ENCODE measurements at places on chromosomes 12 and 14.

GRCh38 chr14:96090441-96091148, 51.4 kb downstream of the C14orf132 start:
- no peak for DNase-seq

DNA sequence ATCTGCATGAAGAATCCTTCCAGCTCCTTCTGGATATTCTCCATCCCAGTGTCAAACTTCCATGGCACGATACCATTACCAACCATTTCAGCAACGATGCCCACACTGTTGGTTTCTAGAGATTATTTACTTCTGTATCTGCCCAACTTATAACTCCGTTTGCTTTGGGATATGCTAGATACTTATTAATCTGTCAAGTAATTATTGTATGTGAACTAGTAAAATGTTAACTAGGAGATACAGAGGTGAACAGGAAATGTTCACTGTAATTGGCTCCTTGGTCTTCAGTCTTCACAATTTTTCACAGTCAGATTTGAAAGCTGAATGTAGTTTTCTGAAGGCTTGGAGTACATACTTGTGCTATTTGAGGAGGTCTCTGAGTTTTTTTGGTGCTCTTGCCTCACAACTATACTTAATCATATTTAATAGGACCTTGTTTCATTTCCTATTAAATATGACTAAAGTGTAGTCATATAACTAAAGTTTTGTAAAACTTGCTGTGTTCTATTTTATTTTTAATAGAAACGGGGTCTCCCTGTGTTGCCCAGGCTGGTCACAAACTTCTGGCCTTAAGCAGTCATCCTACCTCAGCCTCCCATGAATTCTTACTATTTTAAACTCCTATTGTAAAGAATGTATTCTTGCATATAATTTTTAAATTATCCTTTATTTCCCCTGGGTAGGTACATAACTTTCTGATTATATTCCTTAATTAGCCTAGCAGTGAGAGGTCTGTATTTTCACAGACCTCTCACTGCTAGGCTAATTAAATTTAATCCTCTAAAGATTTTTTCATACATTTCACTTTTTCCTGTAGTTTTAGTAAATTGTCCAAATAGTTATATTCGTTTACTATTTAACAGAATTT, 79.7 kb downstream of the FGD4 start:
- DNase-seq = no peak

- DNase-seq = no peak
Observed at GRCh38 chr12:89276860-89277259, 75.4 kb downstream of the DUSP6 start.

GRCh38 chr14:102699416-102700110, 77.7 kb upstream of the TRAF3 start:
- no peak for DNase-seq

- no peak for DNase-seq
Observed at GRCh38 chr14:52089218-52089617, 20.4 kb upstream of the NID2 start.

DNA sequence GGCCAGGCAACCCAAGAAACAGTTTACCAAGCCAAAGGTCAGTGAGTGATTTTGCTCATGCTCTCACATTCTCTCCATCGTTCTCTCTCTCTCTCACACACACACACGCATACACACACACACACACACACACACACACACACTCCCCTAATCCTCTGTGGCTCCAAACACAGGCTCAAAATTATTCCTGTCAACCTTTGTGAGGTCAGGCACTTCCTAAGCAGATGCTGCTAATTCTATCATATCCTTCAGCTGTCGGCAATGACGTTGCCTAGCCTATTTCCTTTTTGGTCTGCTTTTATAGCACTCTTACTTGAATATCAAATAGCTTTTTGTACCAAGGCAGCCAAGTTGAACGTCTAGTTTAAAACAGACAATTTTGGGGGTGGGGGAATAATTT, 98.9 kb upstream of the EGLN3 start:
- no peak for DNase-seq

DNA sequence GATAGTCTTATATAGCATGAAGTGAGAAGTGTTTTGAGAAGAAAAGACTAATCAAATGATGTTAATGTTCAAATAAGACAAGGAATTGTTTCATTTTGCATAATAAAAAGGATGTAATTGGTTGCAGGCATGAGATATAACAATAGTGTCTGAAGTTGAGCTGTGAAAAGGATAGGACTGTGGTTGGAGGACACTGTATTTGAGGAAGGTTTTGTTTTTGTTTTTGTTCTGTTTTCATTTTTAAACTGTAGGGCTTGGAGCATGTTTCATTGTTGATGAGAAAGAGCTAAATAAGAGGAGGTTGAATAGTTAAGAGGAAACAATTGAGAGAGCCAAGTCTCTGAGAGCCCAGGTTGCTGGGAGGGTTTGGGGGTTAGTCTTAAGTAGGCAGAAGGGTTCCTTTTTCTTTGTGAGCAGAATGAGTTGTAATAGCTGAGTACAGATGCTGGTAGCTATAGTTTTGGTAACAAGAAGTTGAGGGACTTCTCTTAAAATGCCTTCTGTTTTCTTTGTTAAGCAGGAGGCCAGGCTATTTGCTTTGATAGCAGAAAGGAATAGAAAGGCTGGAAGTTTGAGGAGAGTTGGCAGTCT, 58.4 kb downstream of the CCDC91 start:
- DNase-seq = no peak

GRCh38 chr12:126704609-126705008, 1562.4 kb upstream of the TMEM132C start:
- DNase-seq = no peak

All from cortex of kidney (tissue), 1 donor.